ENCODE measurements at places on chromosomes 3 and 15. TPM values are rescaled to one million over a fixed set of nuclear protein-coding genes. Genes with fewer than 3 reads are reported as not detected.

GRIP2 gene
- 0.07 TPM for total RNA-seq

RSRC1 gene
- total RNA-seq: 31.4 TPM

FANCD2OS gene
- total RNA-seq: not detected

SLCO2A1 gene
- under 0.01 TPM for total RNA-seq

IQCF2 gene
- total RNA-seq: not detected

PYGO1 gene
- total RNA-seq: 2.8 TPM

KPNA4 gene
- total RNA-seq: 59.9 TPM

PLCD1 gene
- 41.6 TPM for total RNA-seq

NME9 gene
- total RNA-seq: not detected

CYFIP1 gene
- total RNA-seq: 113 TPM

MITF gene
- total RNA-seq: 2.1 TPM

PLA2G4E gene
- 0.14 TPM for total RNA-seq

PIF1 gene
- 0.28 TPM for total RNA-seq

CCK gene
- total RNA-seq: 4.8 TPM

PGBD4 gene
- 2.4 TPM for total RNA-seq

EPHA3 gene
- total RNA-seq: 0.14 TPM

SNRPA1 gene
- 37.3 TPM for total RNA-seq

MORC1 gene
- total RNA-seq: not detected

SLC51B gene
- not detected for total RNA-seq

EOGT gene
- 49.3 TPM for total RNA-seq

ERC2 gene
- 0.34 TPM for total RNA-seq

WDR93 gene
- not detected for total RNA-seq

DNASE1L3 gene
- total RNA-seq: 11.7 TPM

ZPLD1 gene
- 0.07 TPM for total RNA-seq

GABRR3 gene
- total RNA-seq: not detected

EXD1 gene
- total RNA-seq: 0.21 TPM

CPA3 gene
- total RNA-seq: not detected

LDHAL6B gene
- not detected for total RNA-seq

SECISBP2L gene
- total RNA-seq: 20.4 TPM

NEK10 gene
- 2.3 TPM for total RNA-seq

REC114 gene
- not detected for total RNA-seq

ATP10A gene
- total RNA-seq: 1.00 TPM

PIGZ gene
- total RNA-seq: 0.34 TPM

ZWILCH gene
- 7.5 TPM for total RNA-seq

Measured in nasal cavity respiratory epithelium epithelial cell of viscerocranial mucosa (primary cell).